ENCODE measurements at places on chromosomes 3 and 15.

GRCh38 chr3:120506076-120506827 is 55.5 kb upstream of the FSTL1 start:
- DNase-seq, result no peak

- no peak for DNase-seq
Observed at GRCh38 chr3:164620423-164620822, 457.9 kb downstream of the SI start.

DNA sequence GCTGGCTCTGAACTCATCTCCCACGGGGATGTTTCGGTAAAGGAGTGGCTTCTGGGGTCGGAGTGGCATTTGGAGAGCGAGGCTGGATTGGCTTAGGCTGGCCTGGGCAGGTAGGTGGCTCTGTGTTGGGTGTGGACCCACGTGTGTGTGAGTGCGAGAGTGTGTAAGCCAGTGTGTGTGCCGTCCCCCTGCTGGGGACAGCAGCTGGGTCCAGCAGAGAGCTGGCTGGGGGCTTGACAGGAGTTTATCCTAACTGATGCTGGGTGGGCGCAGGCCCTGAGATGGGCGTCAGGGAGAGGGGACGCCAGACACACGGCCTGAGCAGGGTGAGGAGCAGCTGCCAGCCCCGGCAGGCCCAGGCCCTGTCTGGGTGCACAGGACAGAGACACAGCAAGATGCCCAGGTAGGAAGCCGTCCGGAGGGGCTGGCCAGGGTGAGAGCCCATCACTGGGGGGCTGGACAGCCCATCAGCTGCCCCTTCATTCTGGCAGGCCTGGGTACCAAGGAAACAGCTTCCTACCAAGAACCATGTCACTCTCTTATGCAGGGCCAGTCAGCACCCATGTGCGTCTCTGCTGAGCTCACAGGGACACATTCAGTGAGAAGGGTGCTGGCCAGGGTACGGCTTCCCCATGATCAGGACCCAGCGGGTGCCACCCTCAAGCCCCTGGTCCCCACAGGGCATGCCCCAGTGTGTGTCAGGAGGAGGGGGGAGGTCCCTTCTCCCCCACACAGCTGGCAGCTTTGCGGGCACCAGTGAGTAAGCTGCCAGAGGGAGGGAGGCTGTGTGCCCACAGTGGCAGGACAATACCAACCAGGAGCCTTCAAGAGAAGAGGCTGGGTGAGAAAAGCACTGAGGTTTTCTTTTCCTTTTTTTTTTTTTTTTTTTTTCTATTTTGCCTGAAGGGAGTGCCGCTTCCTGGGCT is 1.1 kb downstream of the PAK6 start:
- no peak for DNase-seq

GRCh38 chr15:55993804-55994560 is 570 bp upstream of the NEDD4 start:
- DNase-seq, result no peak

DNA sequence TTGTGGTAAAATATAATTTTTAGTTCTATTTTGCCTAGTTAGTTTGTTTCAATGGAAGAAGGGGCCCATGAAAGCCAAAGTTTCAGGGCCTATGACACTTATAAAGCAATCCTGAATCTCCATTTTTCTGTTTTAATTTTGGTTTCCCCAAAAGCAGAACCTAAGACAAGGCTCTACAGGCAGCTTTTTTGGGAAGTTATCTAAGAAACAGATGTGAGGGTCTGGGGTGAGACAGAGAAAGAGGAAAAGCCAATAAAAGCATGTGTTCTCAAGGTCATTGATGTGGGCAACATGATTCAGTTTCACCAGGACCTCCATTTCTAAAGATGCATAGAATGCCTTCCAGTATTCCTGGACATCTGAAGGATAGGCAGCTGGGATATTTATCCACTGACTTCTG is 598.5 kb downstream of the PDCD6IP start:
- DNase-seq, result no peak

GRCh38 chr3:25820366-25820765 is 30.5 kb downstream of the OXSM start:
- no peak for DNase-seq

GRCh38 chr3:113271189-113271588 is 59.8 kb downstream of the BOC start:
- DNase-seq, result no peak

All from stimulated activated CD4-positive, alpha-beta T cell treated with anti-CD3 and anti-CD28 coated beads, Interleukin-1b, Interleukin-23, amount 100 ng/mL, for 1 hour (primary cell).